Activated CD4-positive, CD25-positive, alpha-beta regulatory T cell treated with anti-CD3 and anti-CD28 coated beads, Interleukin-2, amount 50 U/mL, for 24 hours (primary cell): ENCODE measurements at places on chromosomes 1 and 21.

GRCh38 chr1:1157426-1157913, 16.2 kb upstream of the TTLL10 start:
- peak; percentile 76 for ATAC-seq

- peak; percentile 81 for ATAC-seq
Observed at GRCh38 chr1:227766015-227766634, 30.9 kb downstream of the SNAP47 start.

- ATAC-seq: peak; percentile 87
Observed at GRCh38 chr1:9280015-9280860, 12.5 kb upstream of the SPSB1 start.

DNA sequence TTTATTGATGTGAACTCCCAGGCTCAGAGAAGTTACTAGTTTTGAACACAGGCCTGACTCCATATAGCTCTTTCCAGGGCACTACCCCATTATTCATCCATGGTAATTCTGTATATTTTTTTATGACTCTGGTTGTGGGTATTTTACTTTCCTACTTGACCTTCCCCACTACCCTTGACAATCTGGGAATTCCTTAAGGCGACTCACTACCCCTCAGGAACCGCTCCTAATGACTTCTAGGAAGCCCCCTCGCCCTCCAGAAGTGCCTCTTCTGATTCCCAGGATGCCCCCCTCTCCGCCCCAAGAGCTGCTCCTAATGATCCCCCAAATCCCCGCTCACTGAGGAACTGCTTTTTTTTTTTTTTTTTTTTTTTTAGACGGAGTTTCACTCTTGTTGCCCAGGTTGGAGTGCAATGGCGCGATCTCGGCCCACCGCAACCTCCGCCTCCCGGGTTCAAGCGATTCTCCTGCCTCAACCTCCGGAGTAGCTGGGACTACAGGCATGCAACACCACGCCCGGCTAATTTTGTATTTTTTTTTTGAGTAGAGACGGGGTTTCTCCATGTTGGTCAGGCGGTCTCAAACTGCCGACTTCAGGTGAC, 972 bp upstream of the KDM4A start:
- ATAC-seq: no peak

DNA sequence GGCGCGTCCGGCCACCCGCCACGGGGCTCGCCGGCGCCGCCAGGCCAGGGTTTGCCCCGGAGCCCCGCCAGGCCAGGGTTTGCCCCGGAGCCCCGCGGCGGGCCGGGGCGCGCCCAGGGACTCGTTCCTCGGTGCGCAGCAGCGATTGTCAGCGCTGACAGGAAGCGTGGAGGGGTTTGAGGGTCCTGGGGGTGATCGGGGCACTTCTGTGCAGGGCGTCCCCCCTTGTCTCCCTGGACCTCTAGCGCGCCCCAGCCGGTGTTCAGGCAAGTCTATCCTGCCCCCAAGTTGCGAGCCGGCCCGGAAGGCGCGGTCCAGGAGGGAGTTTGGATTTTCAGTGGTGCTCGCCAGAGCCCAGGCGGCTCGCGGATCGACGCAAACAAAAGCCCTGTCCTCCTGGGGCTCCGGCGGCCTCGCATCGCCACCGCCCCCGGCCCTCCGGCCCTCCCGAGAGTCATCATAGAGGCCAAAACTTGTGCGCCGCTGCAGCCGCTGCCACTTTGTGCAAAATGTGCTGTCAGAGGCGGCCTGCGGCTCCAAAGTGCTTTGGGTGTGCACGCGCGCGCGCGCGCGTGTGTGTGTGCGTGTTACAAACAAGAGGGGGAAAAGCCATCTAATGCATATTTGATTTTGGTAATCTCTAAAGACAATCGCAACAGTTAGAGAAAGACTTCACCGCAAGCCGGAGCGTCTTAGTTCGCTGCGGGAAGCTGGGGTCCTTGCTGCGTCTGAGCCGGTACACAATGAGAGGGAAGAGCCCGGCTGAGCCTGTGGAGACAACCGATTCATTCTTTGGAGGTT, 1.0 kb downstream of the ROR1 start:
- no peak for ATAC-seq

DNA sequence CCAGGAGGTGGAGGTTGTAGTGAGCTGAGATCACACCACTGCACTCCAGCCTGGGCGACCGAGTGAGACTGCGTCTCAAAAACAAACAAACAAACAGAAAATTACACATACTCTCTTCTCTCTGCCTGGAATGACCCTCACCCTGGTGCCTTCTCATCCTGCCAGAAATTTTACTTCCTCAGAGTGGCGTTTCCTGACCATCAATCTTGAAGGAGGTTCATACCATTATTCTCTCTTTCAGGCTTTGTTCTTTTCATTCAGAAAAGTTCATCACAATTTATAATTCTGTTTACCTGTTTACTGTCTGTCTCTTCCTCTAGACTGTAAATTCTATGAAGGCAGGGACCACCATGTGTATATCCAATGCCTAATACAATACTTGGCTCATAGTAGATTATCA, 79.3 kb downstream of the RPS6KA1 start:
- ATAC-seq: no peak

DNA sequence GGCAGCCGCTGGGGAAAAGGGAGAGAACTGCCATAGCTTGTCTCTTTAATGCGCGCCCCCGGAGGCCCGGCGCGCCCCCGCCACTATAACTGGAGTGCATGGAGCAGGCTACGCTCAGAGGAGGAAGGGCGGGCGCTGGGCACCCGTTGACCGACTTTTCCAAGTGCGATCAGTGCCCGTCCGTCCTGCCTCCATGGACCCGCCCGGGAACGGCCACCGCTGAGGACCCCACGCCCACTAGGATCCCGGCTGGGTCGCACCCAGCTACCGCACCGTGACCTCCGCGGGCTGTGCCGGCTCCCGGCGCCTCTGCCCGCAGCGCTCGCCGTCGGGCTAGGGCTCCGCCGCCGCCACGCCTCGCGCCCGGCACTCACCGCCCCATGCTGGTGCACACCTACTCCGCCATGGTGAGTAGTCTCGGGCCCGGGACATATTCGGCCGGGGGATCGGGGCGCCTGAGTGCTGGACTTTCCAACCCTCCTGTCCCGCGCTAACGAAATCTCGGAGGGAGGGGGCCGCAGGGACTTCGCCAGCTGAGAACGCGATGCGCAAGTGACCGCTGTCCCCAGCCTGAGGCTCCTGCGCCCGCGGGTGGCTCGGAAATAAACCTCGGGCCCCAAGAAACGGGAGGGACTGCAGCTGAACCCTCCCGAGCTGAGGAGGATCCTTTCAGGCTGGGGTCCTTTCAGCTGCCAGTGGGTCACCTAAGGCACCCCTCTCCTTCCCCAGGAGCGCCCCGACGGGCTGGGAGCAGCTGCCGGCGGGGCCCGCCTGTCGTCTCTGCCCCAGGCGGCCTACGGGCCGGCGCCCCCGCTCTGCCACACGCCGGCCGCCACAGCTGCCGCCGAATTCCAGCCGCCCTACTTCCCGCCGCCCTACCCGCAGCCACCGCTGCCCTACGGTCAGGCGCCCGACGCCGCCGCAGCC, at the start of gene TFAP2E:
Gene TFAP2E (plus strand): TSS at position 117 of the 927 bp plus-strand sequence. CDS start 264 bp downstream, at position 381.
- no peak for ATAC-seq

- ATAC-seq: no peak
Observed at GRCh38 chr1:30726236-30726635, 2.9 kb upstream of the MATN1 start.

DNA sequence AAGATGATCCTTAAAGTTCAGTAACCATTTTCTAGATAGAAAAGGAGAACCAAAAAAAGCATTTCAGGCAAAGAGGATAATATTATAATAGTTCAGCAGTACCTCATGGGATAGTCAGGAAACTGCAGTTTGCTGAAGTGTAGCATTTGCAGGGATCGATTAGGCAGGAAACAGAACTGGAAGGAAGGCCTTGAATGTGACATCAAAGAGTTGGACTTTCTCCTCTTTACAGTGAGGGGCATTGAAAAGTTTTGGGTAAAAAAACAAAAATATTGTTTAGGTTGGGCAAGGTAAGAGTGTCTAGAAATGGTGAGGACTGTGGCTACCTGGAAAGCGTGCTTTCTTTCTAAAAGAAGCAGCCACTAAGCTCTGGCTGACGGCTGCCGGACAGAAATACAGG, 8.0 kb upstream of the IRF6 start:
- ATAC-seq: no peak

DNA sequence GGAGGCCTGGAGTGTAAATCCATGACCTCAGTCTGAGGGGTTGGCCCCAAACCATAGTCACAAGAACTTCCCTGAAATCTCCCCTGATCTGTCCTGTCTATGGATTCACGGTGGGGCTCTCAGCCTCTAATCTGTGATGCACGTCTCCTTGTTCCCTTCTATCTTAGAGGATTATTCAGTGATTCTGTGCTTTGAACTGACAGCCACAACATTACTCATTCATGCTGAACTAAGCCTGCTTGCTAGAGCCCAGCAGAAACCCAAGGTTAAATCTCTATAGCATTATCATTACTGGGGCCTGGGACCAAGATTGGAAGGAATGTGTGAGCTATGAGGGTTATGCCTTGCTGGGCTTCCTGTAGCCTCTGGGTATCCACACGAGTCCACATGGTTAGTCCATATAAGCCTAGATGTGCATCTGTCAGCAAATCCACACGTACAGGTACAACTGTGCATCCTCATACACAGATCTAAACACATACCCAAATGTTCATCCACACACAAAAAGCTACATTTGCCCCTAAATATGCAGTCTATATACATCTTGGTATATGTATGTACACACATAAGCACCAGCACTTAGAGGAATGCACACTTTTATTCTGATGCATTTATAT, 22.4 kb upstream of the MAGOH start:
- ATAC-seq: no peak

DNA sequence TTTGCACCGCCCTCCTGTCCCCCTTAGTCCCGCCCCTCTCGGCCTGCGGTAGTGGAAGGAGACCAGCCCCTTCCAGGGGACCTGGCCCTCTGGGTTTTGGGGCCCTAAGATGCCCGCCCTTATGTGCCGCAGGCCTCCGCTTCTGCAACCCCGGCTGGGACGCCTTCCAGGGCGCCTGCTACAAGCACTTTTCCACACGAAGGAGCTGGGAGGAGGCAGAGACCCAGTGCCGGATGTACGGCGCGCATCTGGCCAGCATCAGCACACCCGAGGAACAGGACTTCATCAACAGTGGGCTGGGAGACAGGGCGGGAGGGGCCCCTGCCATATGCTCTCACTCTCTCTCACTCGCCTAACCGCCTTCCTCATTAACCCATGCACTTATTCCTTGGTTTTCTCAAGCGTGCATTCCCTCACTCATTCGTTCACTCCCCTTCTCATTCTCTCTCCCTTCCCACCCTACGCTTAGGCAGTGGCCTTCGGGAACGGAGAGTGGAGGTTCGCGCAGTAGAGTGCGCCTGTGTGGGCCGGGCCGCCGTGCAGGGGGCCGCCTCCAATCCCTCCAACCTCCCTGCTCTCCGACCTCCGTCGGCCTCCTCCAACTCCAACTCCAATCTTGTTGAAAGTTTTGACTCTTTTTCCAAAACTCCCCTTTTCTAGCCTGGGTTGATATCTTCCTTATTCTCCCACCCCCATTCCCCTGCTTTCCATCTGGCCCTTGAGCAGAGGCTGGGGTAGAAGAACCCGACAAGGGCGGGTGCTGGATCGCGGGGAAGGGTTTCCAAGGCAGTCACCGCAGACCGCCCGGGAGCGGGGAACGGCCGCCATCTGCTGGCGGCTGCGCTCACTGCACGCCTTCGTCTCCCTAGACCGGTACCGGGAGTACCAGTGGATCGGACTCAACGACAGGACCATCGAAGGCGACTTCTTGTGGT, 15.2 kb downstream of the BCAN start:
- peak; percentile 50 for ATAC-seq

GRCh38 chr1:24935615-24936484, 5.8 kb upstream of the RUNX3 start:
- ATAC-seq: peak; percentile 53

DNA sequence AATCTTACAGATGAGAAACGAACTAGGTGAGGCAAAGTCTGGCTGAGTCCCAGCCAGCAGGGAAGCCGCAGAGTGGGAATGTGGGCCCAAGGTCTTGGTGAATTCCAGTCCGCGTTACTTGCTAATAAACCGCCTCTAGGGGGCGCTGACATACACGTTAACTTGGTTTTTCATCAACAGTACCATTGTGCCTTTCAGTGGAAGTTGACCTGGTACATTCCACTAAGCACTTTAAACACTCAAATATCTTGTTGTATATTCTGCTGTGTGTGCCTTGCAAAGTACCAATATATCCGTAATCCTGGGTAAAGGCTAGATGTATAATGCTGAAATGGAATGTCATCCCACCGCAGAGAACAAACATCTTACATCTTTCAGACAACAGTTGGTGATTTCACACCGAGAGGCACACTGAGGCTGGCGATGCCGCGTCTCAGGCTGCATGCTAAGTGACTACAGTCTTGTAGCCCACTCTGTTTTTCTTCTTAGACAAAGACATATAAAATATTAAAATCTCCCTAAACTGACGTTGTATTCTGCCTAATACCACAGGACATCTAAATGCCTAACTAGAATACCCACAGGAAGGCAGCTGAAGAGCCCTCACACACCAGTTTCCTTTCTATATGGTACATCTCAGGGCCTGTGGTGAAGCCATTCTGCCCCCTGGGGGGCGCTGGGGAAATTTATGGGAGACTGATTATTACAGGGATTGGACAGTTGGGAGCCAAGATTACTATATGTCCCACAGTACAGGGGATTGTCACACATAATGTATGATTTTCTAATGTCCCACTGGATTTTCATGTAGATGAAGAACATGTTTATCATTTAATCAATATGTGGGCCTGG, 49.2 kb upstream of the C1orf198 start:
- ATAC-seq: peak; percentile 58

DNA sequence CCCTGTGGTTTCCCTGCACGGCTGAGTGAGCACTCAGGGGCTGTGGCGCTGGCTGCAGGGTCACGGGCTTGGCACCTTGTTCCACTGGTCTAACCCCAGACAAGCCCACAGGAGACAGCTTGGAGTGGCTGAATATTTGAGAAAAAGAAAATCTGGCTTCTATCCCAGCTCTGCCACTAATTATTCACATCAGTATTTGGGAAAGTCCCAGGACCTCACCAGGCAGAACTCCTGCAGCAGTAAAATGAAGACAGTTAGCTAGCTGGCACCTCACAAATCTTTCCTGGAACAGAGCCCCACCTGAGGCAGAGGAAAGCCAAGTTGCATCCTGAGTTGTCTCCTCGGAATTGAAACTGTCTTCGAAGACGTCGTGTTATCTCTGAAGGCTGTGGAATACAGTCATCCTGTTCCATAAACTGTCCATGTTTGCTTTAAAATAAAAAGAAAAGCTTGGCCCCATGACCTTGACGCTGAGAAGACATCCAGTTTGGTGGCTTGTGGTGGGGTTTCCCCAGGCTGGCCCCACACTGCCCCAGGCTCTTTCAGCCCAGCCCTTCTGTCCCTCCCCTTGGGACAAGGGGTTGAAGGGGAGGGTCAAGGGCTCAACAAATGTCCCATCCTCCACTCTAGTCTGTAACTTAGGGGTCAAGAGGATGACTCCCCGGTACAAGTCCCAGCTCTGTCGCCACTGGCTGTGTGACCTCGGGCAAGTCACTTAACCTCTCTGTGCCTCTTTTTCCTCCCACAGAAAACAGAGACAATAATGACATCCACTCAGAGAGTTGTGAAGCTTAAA, 93.8 kb upstream of the TMPRSS2 start:
- no peak for ATAC-seq

DNA sequence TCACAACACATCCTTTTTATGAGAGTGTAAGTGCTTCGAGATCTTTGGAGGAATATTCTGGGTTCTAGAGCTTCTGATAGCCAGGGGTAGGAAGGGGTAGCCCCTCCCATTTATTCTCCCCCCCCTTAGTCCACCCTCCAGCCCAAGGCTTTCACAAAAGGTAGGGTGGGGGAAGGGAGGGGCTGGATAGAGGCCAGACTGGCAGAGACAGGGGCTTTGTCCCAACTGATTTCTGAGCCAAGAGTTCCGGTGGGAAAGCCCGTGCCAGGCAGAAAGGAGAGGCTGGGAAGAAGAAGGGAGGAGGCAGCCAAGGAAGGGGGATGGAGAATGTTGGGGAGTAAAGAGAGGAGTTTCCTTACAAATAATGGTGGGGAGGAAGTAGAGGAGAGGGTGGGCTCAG, 3.1 kb downstream of the BCAN start:
- ATAC-seq: no peak
